Stimulated activated CD4-positive, alpha-beta T cell treated with anti-CD3 and anti-CD28 coated beads, Interleukin-4, amount 100 ng/mL, for 1 hour (primary cell): ENCODE measurements at places on chromosomes 13 and 19.
A peak's percentile ranks its signal among the peaks of the same experiment; 100 is the strongest.

GRCh38 chr19:55041627-55042343 is 3.7 kb upstream of the GP6 start:
- DNase-seq: peak; percentile 10

DNA sequence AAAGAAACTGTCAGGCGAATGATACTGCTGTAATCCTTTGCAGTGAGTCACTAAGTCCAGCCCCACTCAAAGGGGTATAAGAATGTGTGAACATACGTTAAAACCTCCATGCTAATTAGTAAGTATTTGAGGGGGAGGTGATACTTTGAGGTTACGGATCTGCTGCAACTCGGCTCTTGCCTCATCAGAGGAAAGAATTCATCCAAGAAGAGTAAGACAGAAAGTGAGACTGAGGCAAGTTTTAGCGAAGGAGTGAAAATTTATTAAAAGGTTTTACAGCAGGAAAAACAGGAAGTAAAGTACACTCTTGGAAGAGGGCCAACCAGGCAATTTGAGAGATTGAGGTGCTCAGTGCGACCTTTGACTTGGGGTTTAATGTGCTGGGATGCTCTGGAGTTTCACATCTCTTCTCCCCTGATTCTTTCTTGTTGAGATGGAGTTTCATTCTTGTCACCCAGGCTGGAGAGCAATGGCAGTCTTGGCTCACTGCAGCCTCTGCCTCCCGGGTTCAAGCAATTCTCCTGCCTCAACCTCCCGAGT is 9.8 kb downstream of the CLEC4M start:
- DNase-seq: peak; percentile 20

DNA sequence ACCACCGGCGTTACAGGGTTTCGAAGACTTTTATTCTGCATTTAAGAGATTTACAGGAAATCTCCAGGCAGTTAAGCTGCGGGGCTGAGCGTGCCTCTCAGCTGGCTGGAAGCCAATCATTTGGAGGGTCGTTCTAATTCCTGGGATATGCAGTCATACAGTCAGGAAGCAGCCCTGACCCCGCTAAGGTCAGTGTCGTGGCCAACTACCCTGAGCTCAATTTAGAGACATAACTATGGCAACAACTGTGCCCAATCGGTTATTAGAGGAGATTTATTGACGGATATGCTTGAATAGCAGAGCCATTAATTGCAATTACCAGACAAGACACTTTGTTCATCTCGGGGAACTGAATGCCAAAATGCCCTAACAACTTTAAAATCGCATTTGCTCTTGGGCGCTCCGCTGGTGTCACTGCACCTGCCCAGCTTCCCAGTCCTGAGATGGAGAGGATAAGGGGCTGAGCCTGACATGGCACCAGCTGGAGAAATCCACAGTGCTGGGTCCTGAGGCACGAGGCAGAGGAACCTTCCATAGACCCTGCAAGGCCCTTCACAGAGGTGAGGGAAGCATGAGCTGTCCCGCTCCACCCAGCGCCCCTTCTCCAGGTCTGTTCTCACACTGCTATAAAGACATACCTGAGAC is 15.1 kb upstream of the ZNF507 start:
- no peak for DNase-seq

GRCh38 chr19:3115916-3116602 is 19.8 kb upstream of the GNA15 start:
- DNase-seq: no peak

- no peak for DNase-seq
Measured at GRCh38 chr13:99577934-99578917, 77.0 kb downstream of the TM9SF2 start.

DNA sequence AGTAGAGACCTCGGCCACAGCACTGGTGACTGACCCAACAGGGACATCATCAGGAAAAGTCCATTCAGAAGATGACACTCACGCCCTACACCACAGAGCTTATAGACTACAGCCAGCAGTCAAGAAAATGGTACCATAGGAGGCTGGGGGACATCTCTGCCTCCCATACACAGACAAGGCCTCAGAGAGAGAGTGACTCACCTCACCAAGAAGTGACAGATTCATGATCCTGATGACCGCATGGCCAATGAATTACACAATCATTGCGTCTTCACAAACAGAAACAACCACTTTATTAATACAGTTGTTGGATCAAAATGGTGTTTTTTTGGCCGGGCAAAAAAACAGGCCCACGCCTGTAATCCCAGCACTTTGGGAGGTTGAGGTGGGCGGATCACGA is 260.8 kb upstream of the TSHZ3 start:
- DNase-seq: no peak

GRCh38 chr19:34366738-34367623 is 2.0 kb downstream of the GPI start:
- no peak for DNase-seq

- no peak for DNase-seq
Measured at GRCh38 chr19:30359936-30360335, 12.2 kb upstream of the ZNF536 start.

- DNase-seq: no peak
Measured at GRCh38 chr13:114222461-114222968, 12.2 kb upstream of the CDC16 start.

DNA sequence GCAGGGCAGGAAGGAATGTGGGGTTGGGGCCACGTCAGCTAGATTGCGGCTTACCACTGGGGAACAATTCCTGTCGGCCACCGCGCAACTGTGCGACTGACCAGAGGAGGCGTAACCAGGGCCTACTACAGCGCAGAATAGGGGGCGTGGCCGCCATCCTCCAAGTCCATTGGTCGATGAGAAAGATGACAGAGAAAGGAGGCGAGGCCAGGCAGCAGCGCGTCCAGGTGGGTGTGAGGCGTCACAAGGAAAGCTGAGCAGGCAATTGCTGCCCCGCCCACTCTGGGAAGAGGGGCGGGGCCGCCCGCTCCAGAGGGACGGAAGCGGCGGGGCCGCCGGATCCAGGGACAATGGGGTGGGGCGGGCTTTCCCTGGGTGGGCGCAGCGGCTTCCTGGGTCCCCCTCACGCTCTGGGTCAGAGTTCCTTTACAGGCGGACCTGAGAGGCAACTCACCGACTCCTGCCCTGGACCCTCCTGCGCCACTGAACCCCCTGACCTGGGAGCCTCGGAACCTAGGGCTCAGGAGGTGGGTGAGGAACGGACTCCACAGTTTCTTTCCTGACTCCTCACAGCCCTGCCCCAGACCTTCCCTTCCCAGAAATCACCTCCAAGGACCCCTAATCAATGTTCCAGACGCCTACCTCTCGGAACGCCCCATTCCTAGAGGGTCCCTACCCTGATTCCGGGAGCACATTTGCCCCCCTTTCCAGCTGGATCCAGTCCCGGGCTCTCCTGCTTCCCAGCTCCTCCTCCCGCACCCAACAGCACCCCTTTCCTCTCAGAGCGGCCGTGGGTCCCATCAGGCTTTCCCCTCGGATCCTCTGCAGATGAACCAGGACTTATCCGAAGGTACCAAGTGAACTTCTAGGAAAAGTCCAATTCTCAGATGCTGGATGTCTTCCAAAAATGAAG is 101.5 kb upstream of the ZNF492 start:
- no peak for DNase-seq

DNA sequence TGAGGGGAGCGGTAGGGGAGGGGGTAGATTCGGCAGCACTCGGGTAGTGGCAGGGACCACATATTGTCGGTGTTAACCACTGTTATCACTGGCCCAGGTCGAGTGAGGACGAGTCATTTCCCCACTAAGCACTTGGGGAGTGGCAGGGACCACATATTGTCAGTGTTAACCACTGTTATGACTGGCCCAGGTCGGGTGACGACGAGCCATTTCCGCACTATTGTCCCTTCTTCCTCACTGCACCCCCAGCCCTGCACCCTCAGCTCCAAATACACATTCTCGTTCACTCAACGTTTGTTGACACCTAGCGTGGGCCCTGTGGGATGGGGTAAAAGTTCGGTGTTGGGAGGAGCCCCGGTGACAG is 467 bp upstream of the CLN5 start:
- peak; percentile 54 for DNase-seq

- no peak for DNase-seq
Measured at GRCh38 chr13:99614465-99614885, 113.2 kb downstream of the TM9SF2 start.

GRCh38 chr19:38028913-38029510 is 122.0 kb downstream of the SIPA1L3 start:
- no peak for DNase-seq

DNA sequence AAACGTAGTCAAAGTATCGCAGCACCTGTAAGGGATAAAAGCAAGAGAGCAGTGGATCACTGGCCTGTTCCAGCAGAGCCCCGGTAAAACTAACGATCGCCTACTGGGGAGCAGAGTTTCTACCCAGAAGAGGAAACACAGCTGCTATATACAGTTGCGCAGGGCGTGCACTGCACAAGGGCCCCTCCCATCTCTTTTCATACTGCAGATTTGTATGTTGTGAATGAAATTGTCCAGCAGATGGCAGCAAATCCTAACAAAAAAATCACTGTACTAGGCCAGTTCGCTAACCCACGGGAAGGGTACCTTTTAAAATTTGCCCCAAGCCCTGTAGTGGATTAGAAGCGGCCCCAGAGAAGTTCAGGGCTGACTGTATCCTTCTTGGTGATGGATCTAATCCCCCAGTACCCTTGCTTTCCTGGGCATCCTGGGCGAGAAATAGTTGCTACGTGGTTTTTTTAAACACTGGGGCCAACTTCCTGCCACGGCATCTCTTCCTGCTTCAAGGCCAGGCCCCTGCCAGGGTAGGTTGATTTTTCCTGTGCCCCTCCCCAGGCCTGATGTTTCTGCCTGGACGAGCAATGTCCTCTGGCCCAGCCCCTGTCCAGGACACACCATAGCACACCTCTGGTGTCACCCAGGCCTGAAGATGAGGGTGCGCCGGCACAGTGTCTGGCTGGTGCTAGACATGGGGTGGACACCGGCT is 127.0 kb downstream of the IER2 start:
- peak; percentile 46 for DNase-seq

- no peak for DNase-seq
Measured at GRCh38 chr13:44971656-44972595, 17.3 kb downstream of the NUFIP1 start.

- DNase-seq: no peak
Measured at GRCh38 chr19:22733691-22734090, 50.3 kb downstream of the ZNF99 start.

GRCh38 chr13:81031996-81032395 is 691.1 kb upstream of the SPRY2 start:
- no peak for DNase-seq

- peak; percentile 17 for DNase-seq
Measured at GRCh38 chr13:30870049-30870884, 35.8 kb upstream of the MEDAG start.

DNA sequence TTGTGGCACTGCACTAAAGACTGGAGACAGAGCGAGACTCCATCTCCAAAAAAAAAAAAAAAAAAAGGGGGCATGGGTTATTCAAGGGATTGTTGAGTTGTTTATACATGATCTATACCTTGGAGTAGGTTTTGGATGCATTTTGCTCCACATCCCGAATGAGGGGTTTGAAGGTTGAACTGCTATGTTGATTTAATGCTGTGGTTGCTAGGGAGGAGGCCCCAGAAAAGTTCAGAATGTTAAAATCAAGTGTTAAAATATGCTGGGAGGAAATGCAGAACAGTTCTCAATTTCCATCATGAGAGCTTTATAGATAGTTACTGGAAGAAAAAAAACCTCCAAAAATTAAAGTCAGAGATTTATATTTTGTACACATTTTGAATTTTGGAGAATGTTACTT is 116.5 kb downstream of the DNAJC15 start:
- no peak for DNase-seq

GRCh38 chr19:37979547-37980082 is 72.6 kb downstream of the SIPA1L3 start:
- DNase-seq: no peak

DNA sequence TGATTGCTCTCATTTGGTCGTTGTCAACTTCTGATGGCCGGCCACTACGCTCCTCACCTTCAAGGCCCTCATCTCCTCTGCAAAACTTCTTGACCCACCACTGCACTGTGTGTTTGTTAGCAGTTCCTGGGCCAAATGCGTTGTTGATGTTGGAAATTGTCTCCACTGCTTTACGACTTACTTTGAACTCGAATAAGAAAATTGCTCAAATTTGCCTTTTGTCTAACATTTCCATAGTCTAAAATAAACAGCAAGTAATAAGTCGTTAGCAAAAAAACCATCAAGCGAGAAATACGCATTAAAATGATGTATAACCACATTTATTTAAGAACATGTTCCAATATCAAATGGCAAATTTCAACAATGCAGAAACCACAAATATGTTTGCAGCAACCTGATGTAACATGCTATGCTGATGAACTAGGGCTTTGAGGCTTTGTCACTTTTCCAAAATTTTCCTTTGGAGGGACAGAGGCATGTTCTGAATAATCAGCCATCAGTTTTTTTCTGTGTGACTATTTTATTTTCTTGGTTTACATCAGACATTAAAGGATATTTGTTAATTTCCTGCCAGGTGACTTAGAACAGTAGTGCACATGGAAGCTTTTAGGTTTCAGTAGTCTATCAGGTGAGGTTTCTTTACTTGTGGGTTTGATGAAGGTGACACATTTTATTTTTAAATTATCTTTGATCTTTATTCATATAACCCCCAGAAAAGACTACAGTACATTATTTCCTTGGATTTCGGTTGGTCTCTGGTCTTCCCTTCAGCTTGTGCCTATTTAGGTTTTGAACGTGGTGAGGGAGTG is 74.7 kb upstream of the TEX29 start:
- no peak for DNase-seq

DNA sequence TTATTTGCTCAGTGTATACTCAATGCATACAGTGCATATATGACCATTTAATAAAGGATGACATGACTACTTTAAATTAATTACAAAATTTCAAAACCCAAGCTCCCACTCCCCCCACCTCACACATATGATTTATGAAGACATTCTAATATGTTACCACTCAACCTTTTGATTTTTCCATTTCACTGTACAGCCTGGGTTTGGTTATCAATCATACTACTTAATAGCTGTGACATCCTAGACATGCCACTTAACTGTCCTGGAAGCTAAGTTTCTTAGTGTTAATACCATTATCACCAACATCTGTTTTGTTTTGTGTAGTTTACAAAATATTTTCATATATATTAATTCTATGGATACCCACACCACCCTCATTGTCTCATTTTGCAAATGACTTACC is 42.2 kb downstream of the UBL3 start:
- no peak for DNase-seq

- DNase-seq: peak; percentile 91
Measured at GRCh38 chr19:36115453-36116343, at the start of gene TBCB. TBCB (plus strand) TSS chr19:36115468; CDS start chr19:36115561, 93 bp downstream.

- no peak for DNase-seq
Measured at GRCh38 chr13:87259479-87260083, 411.6 kb upstream of the SLITRK5 start.

GRCh38 chr19:14580623-14581237 is 2.2 kb upstream of the CLEC17A start:
- peak; percentile 61 for DNase-seq

DNA sequence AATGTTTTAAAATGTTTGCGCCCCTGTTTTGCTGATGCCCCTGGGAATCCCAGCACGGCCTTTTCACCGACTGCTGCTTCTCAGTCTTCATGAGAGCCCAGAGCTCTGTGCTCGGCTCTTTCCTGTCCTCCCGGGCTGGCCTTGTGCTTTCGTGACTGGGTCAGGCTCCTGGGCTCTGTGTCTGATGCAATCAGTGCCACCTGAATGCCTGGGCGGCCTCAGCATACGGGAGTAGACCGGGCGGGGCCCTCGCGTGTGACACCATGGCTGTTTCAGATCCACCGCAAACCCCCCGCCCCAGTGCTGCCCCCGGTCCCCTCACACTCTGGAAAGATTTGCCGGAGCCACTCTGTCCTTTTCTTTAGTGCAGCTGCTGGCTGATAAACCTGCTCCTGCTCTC is 21.4 kb downstream of the PABPC3 start:
- DNase-seq: no peak

GRCh38 chr19:57566396-57567265 is 7.0 kb upstream of the ZNF550 start:
- no peak for DNase-seq
